Stimulated activated CD4-positive, alpha-beta T cell treated with anti-CD3 and anti-CD28 coated beads, Interleukin-12 subunit alpha, Interleukin-12 subunit beta, amount 100 ng/mL, for 48 hours (primary cell): ENCODE measurements at places on chromosomes 5 and 9.

GRCh38 chr5:168899264-168899663 lies 320.1 kb upstream of the PANK3 start:
- DNase-seq: no peak

GRCh38 chr5:141814064-141814964 lies 63.9 kb downstream of the PCDH1 start:
- no peak for DNase-seq

DNA sequence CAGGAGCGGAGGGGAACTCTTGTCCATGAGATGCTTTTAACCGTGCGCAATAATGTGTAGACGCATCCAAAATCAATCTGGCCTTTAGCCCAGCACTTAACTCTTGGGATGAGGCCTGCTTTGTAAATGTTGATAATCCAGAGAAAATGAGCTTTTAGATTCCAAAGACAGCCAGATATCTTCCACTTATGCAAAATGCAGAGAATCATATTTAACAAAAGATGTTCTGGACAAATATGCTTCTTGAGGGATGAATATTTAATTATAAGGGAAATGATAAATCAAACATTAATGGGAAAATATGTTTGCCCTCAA lies 5.6 kb downstream of the S1PR3 start:
- DNase-seq: no peak

DNA sequence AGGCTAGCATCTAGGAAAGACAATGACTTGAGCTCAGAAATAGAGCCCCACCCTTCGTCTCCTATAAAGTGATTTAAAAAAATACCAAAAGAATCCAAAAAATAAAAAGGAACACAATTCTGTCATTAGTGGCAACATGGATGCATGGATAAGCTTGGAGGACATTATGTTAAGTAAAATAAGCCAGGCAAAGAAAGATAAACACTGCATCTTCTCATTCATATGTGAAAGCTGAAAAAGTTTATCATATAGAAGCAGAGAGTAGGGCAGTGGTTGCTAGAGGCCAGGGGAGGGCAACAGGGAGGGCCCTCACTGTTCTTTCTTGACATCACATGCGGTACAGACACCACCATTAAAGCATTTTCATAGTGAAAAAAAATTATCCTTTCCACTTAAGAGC lies 220.9 kb upstream of the TRPC7 start:
- no peak for DNase-seq

- DNase-seq: no peak
Measured at GRCh38 chr9:95910023-95910707, 34.7 kb downstream of the ERCC6L2 start.

DNA sequence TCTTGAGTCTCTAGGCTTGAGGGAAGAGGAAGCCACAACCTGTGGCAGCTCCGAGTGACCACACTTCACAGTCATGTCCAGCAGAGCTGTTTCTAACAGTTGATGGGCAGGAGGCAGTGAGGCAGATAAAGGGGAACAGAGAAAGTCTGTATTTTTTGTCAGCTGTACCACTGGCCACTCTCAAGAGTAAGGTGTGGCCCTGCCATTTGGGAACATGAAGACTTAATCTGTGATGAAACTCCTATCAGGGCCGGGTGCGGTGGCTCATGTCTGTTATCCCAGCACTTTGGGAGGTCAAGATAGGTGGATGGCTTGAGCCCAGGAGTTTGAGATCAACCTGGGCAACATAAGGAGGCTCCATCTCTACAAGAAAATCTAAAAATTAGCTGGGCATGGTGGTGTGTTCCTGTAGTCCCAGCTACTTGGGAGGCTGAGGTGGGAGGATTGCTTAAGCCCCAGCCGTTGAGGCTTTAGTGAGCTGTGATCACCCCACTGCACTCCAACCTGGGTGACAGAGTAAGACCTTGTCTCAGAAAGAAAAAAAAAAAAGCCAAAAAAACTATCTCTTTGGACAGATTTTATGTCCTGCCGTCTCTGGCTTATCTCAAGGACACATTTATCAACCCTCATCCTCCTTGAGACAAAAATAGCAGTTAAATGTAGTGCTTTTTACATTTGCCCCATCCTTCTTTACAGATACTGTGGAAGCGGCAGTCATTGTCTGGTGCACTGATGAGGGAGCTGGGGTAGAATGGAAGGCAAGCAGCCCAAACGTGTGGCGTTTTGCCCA lies 11.9 kb upstream of the COL15A1 start:
- no peak for DNase-seq

- no peak for DNase-seq
Measured at GRCh38 chr5:113256671-113257452, 177.9 kb downstream of the TSSK1B start.
